RPMI8226 (cell line): ENCODE measurements at places on chromosomes 7 and 10.

DNA sequence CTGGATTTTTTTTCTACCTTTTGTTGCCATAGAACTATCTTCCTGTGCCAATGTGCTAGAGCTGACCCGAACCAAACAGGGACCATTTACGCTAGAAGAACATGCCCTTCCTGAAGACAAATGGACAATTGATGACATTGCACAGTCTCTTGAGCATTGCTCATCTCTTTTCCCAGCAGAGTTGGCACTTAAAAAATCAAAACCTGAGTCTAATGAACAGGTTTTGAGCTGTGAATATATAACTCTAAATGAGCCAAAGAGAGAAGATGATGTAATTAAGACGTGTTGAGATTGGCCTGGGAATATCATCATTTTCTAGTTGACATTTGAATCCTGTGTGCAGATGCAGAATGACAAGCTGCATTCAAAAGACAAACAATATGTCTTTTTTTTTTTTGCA is 37.1 kb downstream of the TRUB1 start:
- no peak for DNase-seq

- DNase-seq: peak; percentile 19
These were observed 260.7 kb downstream of the BMPER start for GRCh38 chr7:34165927-34166550.

GRCh38 chr10:52423369-52423768 is 109.3 kb downstream of the DKK1 start:
- DNase-seq: no peak

- no peak for DNase-seq
These were observed 252.6 kb upstream of the SMIM30 start for GRCh38 chr7:113370910-113371309.

GRCh38 chr7:15848362-15848761 is 161.9 kb upstream of the MEOX2 start:
- no peak for DNase-seq

- no peak for DNase-seq
These were observed 32.2 kb downstream of the PHTF2 start for GRCh38 chr7:77830649-77831355.
